Left cardiac atrium (tissue), 4 donors: ENCODE measurements at places on chromosomes 16 and 17.

GRCh38 chr17:29124135-29124924, 55.9 kb downstream of the MYO18A start:
- peak; percentile 36 for DNase-seq

- DNase-seq, result no peak
These were observed 47.8 kb upstream of the RASL10B start for GRCh38 chr17:35683591-35683990.

GRCh38 chr16:58418601-58419000, 26.3 kb downstream of the GINS3 start:
- DNase-seq, result peak; percentile 76

DNA sequence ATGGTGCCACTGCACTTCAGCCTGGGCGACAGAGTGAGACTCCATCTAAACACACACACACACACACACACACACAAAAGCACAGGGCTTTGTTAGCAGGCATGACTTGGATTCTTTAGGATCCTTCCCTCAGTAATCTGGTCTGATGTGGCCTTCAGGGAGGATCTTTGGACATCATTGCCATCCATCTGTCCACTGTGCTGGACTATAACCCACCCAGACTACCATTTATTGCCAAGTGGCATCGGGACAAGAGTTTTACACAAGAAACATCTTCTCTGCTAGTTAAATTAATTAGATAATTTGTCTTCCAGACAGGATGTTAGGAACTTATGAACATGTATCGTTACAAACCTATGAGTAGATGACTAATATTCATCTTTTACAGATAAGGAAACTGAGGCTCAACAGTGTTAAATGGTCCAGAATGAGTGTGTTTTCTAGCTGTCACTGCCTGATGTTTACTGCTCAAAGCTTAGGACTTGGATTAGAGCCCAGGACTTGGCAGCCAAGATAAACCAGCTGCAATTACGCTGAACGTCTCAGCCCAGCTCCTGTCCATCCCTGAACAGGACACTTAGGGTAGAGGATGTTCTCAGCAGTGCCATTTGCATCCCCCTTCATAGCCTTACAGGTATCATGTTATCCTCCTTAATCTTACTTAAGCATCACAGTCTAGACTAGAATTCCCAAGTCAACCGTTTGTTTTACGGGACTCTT, 285.8 kb downstream of the WWOX start:
- no peak for DNase-seq

- no peak for DNase-seq
These were observed 3.0 kb downstream of the CCNF start for GRCh38 chr16:2432286-2432685.

GRCh38 chr17:76732734-76733617, 4.2 kb downstream of the SRSF2 start:
- DNase-seq, result no peak
